ENCODE measurements at places on chromosomes 2 and 18.

DNA sequence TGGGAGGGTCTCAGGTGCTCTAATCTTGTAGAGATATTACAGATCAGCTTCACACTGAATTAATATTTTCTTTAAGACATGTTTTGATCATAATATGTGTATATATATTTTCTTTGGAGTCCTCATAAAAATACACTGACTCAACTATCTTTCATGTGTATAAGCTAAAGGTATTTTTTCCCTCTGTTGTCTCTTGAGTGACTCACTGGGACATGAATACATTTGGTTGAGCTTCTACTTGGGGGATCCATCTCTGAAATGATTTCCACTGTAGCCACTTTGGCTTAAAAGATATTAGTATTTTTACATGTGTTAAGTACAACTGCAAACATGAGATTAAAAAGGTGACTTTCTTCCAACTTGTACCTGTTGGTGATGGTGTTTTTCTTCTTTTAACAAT, 140.8 kb downstream of the TTN start:
- no peak for DNase-seq

- DNase-seq = no peak
Observed at GRCh38 chr2:233412405-233412804, 58.1 kb downstream of the DGKD start.

GRCh38 chr2:122237450-122237849, 482.0 kb downstream of the TSN start:
- DNase-seq = no peak

DNA sequence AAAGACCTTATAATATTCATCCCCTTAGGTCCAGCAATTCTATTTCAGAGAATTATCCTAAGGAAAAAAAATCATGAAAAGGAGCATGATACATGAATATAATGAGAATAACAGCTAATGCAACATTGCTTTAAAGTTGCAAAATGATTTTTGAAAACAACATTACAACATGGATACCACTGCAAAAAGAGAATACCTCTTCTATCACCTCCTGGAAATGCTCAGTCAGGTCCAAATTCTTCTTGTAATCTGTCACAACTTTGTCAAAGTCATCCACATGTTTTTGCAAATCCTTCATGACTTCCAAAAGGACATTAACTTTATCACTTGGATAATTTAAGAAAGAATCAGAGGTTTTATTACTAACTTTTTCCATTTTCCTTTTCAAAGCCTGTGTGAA, 47.9 kb upstream of the TTN start:
- DNase-seq = no peak

GRCh38 chr2:143169105-143169504, 39.9 kb downstream of the ARHGAP15 start:
- DNase-seq = no peak

DNA sequence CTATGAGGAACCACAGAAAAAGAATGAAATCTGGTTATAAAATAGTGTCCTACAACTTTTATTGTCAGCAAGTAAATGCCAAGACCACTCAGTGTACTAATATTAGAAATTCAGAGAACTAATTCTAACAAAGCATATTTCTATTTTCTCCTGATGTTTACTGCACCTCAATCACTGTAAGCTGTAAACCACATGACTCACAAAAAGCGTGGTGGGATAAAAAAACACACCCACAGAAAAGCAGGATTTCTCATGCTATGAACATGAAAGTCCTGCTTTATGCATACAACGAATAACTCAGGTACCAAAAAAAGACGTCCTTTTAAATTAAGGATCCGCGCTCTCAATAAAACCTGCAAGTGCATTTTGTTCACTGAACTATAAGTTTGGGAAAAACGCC, 797 bp downstream of the TXNL4A start:
- no peak for DNase-seq

DNA sequence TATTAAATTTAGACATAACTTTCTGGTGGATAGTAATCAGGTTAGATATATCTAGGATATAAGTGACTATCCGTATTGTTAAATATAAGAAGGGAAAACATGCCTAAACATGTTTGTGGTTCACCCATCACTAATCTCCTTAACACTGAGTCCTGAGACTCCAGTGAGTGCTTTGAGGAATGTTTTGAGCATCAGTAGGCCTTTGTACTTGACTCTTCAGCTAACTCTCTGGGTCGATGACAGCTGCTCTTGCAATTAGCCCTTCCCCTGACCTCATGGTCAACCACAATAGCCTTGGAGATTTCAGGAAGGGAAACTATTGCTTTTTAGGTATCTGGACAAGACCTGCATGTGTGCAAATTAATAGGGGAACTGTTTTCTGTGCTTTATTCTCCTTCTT, 716.8 kb downstream of the EPHA4 start:
- DNase-seq = no peak

GRCh38 chr2:60104514-60105505, 448.6 kb downstream of the BCL11A start:
- DNase-seq = no peak

Measured in right kidney (tissue), 9 donors.